H1 (cell line): ENCODE measurements at places on chromosomes 11 and 22. TPM values are rescaled to one million over a fixed set of nuclear protein-coding genes. Genes with fewer than 3 reads are reported as not detected.

GRCh38 chr11:133905677-133906156 lies 51.1 kb downstream of the IGSF9B start:
- no peak overlapping the region; the same call in 1 of the 2 replicates for H3K27ac ChIP-seq
- H3K4me3 ChIP-seq, result no peak overlapping the region
- no peak for DNase-seq
- no peaks in the 10 kb centered on the region; the same call in 1 of the 2 replicates for H3K4me1 ChIP-seq

DNA sequence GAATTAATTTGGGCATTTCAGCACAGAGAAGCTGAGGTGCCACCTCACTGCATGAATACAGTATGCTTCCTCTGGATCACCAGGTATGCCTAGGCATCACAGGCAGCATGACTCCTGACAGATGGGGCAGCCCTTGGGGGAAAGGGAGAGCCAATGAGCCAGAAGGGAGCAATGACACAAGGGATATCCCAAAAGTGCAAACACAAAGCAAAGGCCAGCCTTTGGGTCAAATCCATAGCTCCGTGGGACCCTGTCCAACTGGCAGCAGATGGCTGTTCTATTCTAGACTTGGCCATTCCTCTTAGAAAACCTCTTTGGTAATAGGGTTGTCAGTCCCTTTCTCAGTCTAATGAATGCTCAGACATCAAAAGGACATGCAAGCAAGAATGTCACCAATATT lies 73.3 kb downstream of the SERGEF start:
- H3K27ac ChIP-seq, result no peak overlapping the region
- no peaks in the 10 kb centered on the region for H3K36me3 ChIP-seq
- H3K4me3 ChIP-seq, result no peak overlapping the region
- DNase-seq, result no peak
- H3K27me3 ChIP-seq, result no peaks in the 10 kb centered on the region

DNA sequence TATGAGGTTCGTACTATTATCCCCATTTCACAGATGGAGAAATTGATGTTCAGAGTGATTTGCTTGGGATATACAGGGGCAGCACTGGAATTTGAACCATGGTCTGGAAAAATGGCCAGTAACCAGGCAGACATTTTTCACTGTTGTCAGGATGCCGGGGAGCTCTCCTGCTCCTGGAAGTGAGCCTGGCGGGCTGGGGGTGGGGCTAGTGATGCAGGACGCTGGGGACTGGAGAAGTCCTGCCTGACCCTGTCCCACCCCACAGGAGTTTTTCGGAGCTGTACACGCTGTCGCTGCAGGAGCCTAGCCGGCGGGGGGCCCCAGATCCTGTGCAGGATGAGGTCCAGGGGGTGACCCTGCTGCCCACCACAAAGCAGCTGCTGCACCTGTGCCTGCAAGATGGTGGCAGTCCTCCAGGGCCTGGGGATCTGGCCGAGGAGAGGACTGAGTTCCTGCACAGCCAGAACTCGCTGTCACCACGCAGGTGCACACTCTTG lies 11.1 kb downstream of the SIPA1 start:
- no peak for DNase-seq
- peaks cover 3% of the 10 kb centered on the region; the same call in 1 of the 2 replicates for H3K36me3 ChIP-seq
- H3K27ac ChIP-seq, result no peak overlapping the region
- no peak overlapping the region for H3K4me3 ChIP-seq

- no peaks in the 10 kb centered on the region for H3K4me1 ChIP-seq
- H3K27me3 ChIP-seq, result no peaks in the 10 kb centered on the region
- H3K27ac ChIP-seq, result peak overlapping the region; percentile 98
- peak overlapping the region; percentile 95 for H3K4me3 ChIP-seq
Observed at GRCh38 chr11:95790933-95791708, 823 bp downstream of the CEP57 start.

- H3K27me3 ChIP-seq, result no peaks in the 10 kb centered on the region
- DNase-seq, result no peak
- no peaks in the 10 kb centered on the region for H3K4me1 ChIP-seq
Observed at GRCh38 chr11:58024601-58025091, 965 bp downstream of the OR9Q1 start.

- no peaks in the 10 kb centered on the region for H3K27me3 ChIP-seq
- no peak overlapping the region for H3K27ac ChIP-seq
- no peak overlapping the region for H3K4me3 ChIP-seq
- DNase-seq, result no peak
- H3K4me1 ChIP-seq, result peaks cover 14% of the 10 kb centered on the region
Observed at GRCh38 chr11:75578977-75579376, 16.9 kb downstream of the SERPINH1 start.

- H3K36me3 ChIP-seq, result no peaks in the 10 kb centered on the region
- no peaks in the 10 kb centered on the region for H3K27me3 ChIP-seq
- H3K27ac ChIP-seq, result no peak overlapping the region
- H3K4me3 ChIP-seq, result no peak overlapping the region
Observed at GRCh38 chr11:69530278-69531070, 49.0 kb downstream of the LINC01488 start.

DNA sequence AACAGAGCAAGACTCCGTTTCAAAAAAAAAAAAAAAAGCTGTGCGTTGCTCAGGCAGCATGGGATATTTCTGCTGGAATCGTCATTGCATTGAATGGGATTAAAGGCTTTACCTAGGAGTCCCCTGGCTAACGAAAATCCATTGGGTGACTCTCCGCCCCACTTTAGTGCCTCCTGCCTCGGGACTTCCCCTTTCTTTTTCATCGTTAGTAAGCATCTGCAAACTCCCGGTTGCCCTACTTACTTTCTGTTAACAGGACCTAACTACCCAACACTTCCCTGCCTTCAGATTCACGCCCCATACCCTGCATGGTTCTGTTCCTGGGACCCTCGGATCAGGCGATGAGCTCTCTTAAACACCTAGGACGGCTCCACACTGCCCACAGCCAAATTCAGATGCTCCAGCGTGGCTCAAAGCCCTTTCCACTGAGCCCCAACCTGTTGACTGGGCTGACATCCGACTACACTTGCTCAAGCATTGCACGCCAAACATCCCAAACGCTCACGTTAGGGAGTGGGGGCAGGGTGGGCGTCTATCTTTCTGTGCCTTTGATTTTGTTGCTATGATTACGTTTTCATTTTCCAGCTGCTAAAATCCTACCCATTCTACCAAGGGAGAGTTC lies 143.8 kb downstream of the ST3GAL4 start:
- no peak for DNase-seq
- no peaks in the 10 kb centered on the region for H3K27me3 ChIP-seq
- no peak overlapping the region for H3K4me3 ChIP-seq
- peaks cover 32% of the 10 kb centered on the region for H3K4me1 ChIP-seq
- no peak overlapping the region for H3K27ac ChIP-seq

DNA sequence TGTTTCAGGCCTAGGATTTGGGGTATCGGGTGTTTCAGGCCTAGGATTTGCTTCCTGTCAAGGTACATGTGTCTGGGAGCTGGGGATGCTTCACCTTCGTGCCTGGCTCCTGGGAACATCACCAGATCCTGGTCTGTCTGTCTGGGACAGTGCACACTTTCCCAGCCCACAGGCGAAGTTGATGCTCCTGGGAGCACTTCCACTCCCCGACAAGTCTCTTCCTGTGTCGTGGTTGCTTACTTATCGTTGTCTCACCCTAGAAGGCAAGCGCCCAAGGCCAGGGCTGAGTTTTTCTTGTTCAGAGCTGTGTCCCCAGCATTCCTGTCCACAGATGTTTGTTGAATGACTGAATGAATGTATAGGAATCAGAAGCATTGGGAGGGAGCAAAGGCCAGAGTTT lies 71.5 kb downstream of the LINC01488 start:
- H3K27ac ChIP-seq, result no peak overlapping the region
- H3K36me3 ChIP-seq, result no peaks in the 10 kb centered on the region
- no peak for DNase-seq
- no peaks in the 10 kb centered on the region for H3K27me3 ChIP-seq
- H3K4me3 ChIP-seq, result no peak overlapping the region

GRCh38 chr11:38990139-38990538 lies 2392.1 kb upstream of the RAG2 start:
- no peaks in the 10 kb centered on the region for H3K27me3 ChIP-seq
- no peak for DNase-seq
- no peaks in the 10 kb centered on the region for H3K36me3 ChIP-seq
- H3K4me3 ChIP-seq, result no peak overlapping the region
- H3K4me1 ChIP-seq, result no peaks in the 10 kb centered on the region

GRCh38 chr11:60924110-60924905 lies at the start of gene TMEM132A:
TMEM132A (plus strand) TSS chr11:60924460; CDS start chr11:60924634, 174 bp downstream.
- peaks cover 27% of the 10 kb centered on the region for H3K36me3 ChIP-seq
- H3K4me1 ChIP-seq, result peaks cover 5% of the 10 kb centered on the region
- peak; percentile 90 for DNase-seq
- H3K4me3 ChIP-seq, result peak within 1 kb of the TSS; percentile 95
- no peak within 1 kb of the TSS; the same call in 1 of the 2 replicates for H3K27ac ChIP-seq

DNA sequence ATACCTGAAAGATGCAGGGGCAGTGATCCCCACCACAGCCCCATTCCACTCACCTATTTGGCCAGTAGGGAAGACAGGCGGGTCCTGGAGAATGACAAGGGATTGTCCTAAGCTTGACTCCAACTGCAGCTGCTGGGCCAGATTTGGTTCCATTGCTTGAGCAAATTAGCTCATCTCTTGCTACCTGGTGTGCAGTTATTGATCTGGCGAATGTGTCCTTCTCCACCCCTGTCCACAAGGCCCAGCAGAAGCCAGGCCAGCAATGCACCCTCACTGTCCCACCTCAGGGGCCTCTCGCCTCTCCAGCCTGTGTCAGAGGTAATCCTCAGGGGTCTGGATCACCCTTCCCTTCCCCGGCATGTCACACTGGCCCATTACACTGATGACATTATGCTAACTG lies 23.3 kb downstream of the TSPAN32 start:
- no peaks in the 10 kb centered on the region for H3K27me3 ChIP-seq
- no peak overlapping the region for H3K27ac ChIP-seq
- H3K4me3 ChIP-seq, result no peak overlapping the region

DNA sequence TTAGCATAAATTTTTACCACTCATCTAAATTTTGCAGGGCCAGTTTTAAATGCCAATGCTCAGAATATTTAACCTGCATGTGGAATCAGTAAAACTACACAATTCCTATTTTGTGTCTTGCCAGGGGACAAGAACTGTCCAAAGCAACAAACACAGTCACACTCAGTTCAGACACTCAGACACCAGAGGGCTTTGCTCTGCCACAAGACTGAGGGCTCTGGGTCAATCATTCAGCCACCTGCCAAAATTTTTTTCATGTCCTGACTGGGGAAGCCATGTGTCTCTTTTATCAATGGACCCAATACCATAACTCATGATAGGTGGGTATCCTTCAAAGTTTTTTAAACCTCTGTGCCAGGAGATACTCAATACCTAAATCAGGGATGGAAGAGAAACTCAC lies 304.0 kb upstream of the ANO3 start:
- no peaks in the 10 kb centered on the region for H3K36me3 ChIP-seq
- no peak overlapping the region for H3K4me3 ChIP-seq
- no peak for DNase-seq

DNA sequence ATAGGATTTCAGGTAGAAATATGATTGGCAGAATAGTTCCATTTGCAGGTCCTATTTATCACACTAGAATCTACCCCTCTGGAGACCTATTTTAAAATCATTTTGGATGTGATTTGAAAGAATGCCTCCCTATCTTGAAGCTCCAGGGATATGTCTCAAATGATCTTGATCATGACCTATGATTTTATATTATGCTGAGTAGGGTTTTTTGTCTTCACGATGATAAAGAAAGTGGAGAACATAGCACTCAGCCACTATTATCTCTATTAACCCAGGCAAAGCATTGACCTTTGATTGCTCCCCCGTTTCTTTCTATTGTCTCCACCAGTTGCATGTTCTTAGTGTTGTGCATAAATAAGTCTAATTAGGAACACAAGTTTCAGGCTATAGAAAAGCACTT lies 307.9 kb downstream of the BLID start:
- no peak overlapping the region for H3K27ac ChIP-seq
- no peaks in the 10 kb centered on the region for H3K27me3 ChIP-seq
- DNase-seq, result no peak
- H3K4me1 ChIP-seq, result peaks cover 3% of the 10 kb centered on the region; the same call in 1 of the 2 replicates

Gene TST
- 22.6 and 23.6 TPM in 2 replicates for total RNA-seq

Gene TMEM191B
- total RNA-seq, result 1.2 and 2.6 TPM in 2 replicates

Gene TRAF6
- 8.8 and 9.4 TPM in 2 replicates for total RNA-seq

Gene ARHGEF12
- total RNA-seq, result 31.2 and 33.7 TPM in 2 replicates

Gene TKFC
- total RNA-seq, result 53.5 and 56.0 TPM in 2 replicates

Gene OR5B17
- total RNA-seq, result not detected in 2 replicates

Gene UPK2
- total RNA-seq, result not detected in 2 replicates
